ENCODE measurements at places on chromosomes 5 and 9. TPM values are rescaled to one million over a fixed set of nuclear protein-coding genes. Genes with fewer than 3 reads are reported as not detected.

DNA sequence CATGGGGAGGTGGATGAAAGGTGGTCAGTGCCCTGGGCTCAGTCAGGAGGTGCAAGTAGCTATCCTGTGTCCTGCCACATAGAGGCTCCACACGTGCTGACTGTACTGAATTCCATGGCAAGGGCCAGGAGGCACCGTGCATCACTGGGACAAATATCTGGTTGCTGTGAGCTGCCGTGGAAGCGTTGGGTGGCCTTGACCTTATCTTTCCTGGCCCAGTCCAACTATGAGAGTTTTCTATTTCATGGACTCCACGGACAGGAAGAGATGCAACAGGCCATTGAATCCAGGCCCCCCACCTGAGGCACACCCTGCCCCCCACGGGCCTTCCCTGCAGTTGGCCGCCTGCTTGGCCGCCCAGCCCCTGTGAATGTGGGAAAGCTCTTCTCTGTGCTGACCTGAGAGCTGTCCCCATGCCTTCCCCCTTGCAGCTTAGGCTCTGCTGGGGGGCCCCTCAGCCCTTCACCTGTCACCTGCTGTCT lies 1.7 kb downstream of the GRHPR start:
- no peak overlapping the region for H3K27ac ChIP-seq
- no peaks in the 10 kb centered on the region for H3K27me3 ChIP-seq
- peaks cover 5% of the 10 kb centered on the region for H3K4me1 ChIP-seq
- no peak for DNase-seq
- no peak overlapping the region for H3K4me3 ChIP-seq

GRCh38 chr9:3857673-3858072 lies 331.9 kb upstream of the RFX3 start:
- no peaks in the 10 kb centered on the region for H3K27me3 ChIP-seq
- no peaks in the 10 kb centered on the region for H3K4me1 ChIP-seq
- no peak overlapping the region for H3K27ac ChIP-seq
- DNase-seq: no peak

- DNase-seq: no peak
- H3K4me3 ChIP-seq: no peak overlapping the region
- no peaks in the 10 kb centered on the region for H3K4me1 ChIP-seq
- H3K36me3 ChIP-seq: no peaks in the 10 kb centered on the region
- H3K27ac ChIP-seq: no peak overlapping the region
Measured at GRCh38 chr5:55897206-55897894, 46.2 kb downstream of the IL31RA start.

DNA sequence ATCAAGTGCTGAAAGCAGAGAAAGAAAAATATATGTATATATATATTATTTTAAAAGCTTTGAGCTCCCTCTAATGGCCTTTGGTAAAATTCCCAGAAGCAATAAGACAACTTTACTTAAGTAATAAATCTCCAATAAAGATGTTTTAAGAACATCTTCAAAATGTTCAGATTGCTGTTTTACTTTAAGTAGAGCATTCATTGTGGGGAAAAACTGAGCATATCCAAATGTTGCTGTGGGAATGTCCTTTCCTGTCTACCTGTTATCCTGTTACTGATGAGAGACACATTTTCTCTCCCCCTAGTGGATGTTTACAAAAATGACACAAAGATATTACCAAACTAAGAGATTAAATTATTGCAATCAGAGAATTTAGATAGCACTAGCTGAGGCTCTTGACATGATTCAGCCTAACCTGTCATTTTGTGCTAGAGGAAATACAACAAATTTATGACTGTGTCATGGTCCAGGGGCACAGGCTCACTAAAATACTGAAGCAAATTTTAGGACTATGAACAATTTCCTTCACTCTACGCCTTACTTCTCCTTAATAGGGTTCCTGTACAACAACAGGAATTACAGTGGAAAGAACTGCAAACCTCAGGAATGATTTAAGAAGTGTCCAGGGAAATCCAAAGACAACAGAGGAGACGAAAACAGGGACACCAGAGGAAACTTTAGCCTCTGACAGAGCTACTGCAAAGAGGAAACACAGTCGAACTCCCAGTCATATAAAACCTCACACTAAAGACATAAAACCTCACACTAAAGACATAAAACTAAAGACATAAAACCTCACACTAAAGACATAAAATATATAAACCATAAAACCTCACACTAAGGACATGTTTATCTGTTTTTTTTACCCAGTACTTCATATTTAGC lies 24.3 kb upstream of the PRRC1 start:
- no peak overlapping the region for H3K4me3 ChIP-seq
- DNase-seq: no peak

GRCh38 chr5:149521739-149522685 lies 29.2 kb downstream of the CSNK1A1 start:
- no peak overlapping the region for H3K27ac ChIP-seq
- H3K4me1 ChIP-seq: peaks cover 7% of the 10 kb centered on the region
- H3K4me3 ChIP-seq: no peak overlapping the region
- H3K27me3 ChIP-seq: no peaks in the 10 kb centered on the region

- H3K27ac ChIP-seq: no peak overlapping the region
- H3K4me3 ChIP-seq: no peak overlapping the region
- DNase-seq: no peak
- peaks cover under 1% of the 10 kb centered on the region for H3K4me1 ChIP-seq
- no peaks in the 10 kb centered on the region for H3K36me3 ChIP-seq
Measured at GRCh38 chr5:154390746-154391359, 54.9 kb upstream of the SAP30L start.

- H3K36me3 ChIP-seq: no peaks in the 10 kb centered on the region
- H3K4me3 ChIP-seq: no peak overlapping the region
- no peak overlapping the region for H3K27ac ChIP-seq
- H3K27me3 ChIP-seq: no peaks in the 10 kb centered on the region
- DNase-seq: peak; percentile 43
Measured at GRCh38 chr5:111158105-111158744, 66.0 kb upstream of the CAMK4 start.

Gene HMCN2
- total RNA-seq: 9.1 TPM

Gene RGS7BP
- 2.3 TPM for total RNA-seq
